ENCODE measurements at places on chromosomes 2 and 18.

- DNase-seq, result no peak
These were observed 77.0 kb upstream of the UBXN4 start for GRCh38 chr2:135664623-135665068.

DNA sequence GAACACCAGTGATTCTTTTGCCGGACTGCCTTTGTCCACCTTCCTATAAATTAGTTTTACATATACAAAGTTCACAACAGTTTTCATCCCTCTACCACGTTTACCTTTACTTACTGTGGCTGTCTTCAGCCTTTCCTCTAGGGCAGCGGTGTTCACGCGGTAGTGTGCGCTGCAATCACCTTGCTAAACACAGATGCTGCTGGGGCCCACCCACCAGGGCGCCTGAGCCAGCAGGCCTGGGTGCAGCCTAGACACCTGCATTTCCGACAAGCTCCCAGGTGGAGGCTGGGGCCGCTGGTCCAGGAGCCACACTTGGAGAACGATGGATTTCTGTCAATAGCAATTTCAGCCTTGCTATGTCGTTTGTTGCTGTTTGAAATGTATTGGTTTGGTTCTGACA lies 83.1 kb downstream of the NDUFA10 start:
- no peak for DNase-seq

DNA sequence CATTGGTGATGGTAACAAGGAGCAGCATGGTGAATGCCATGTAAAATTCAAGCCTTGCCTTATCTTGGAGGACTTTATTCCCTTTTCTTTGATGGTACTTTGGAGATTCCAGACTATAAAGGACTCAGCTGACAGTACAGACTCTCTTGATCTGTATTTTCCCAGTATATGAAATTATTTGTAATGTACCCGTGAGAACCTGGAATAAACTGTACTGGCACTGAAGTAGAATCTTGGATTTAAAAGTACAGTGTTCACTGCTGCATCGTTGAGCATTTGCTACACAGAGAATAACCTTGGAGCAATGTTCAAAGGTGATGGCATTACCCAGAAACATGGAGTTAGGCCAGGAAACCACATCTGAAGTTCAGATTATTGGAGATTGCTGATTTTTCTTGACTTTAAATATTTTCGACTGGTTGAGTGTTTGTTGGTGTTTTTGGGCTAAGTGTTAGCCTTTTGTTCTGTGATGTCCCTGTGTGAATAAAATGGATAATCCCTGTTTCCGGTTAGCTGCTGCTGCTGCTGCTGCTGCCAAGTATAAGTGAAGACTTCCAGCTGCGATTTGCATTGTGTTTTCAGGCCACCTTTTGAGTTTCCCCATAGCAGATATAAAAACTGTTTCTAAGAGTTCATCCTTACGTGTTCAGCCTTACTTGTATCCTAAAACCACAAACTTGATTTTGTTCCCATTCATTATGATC lies 122.0 kb downstream of the SPTBN1 start:
- no peak for DNase-seq

GRCh38 chr18:9426753-9427152 lies 48.6 kb upstream of the RALBP1 start:
- DNase-seq, result no peak

DNA sequence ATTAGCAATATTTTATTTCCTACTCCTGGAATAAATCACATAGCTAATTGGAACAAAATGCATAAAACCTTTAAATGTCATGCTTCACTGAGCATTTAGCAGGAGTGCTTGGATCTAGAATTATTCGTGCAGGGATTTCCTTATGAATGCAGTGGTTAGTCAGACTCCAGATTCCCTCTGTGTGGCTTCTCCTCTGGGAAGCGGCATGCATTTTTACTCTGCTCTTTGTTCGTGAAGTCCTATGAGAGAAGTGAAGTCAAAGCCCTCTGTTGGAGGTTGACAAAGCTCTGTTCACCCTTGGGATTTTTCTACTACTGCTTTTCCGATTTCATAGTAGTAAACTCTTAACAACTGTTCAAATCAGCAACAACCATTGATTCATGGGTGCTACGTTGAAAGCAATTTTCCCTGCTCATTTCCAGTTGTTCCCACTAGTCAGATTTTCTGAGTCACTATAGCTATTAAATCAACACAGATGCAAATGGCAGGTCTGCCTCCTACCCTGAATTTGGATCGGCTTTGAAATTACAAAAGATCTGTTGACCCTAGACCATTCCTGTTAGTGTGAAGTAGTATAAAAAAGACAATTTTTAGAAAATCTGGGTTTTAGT lies 461.7 kb downstream of the STK39 start:
- DNase-seq, result no peak

DNA sequence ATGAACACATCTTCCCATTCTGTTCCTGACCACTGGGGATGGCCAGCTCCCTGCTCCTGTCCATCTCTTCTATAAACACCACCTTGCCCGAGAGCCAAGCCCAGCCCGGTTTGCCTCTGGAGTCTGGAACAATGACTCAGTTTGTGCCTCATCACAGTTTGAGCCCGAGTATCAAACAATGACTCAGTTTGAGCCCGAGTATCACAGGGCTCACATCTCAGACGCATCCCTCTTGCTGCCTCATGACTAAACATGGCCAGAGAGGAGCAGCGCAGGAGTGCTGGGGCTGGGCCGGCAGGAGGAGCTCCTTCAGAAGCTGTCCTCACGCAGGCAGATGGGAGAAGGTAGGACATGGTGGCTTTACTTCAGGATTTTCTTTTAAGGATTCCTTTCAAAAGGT lies 68.7 kb downstream of the PXDN start:
- DNase-seq, result no peak

GRCh38 chr2:222514901-222515300 lies 90.6 kb downstream of the SGPP2 start:
- DNase-seq, result no peak

DNA sequence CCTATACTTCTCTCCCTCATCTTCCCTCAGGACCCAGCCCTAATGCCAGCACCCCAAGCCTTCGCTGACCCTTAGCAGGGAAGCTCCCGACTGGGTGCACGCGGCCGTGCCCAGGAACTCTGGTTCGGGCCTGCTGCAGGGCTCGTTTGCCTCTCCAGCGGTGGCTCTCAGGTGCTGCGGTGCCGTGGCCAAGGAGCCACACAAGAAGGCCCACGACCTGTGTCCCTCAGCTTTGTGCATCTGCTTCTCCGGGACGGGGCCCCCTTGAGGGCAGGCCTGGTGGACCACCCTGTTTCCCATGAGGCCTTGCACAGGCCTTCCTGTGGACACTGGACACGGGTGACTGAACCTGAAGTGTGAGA lies 17.7 kb downstream of the BOK start:
- DNase-seq, result no peak

- DNase-seq, result no peak
These were observed 12.7 kb downstream of the FBLN7 start for GRCh38 chr2:112150851-112151250.

- DNase-seq, result no peak
These were observed 72.2 kb upstream of the RBM44 start for GRCh38 chr2:237726401-237726830.

DNA sequence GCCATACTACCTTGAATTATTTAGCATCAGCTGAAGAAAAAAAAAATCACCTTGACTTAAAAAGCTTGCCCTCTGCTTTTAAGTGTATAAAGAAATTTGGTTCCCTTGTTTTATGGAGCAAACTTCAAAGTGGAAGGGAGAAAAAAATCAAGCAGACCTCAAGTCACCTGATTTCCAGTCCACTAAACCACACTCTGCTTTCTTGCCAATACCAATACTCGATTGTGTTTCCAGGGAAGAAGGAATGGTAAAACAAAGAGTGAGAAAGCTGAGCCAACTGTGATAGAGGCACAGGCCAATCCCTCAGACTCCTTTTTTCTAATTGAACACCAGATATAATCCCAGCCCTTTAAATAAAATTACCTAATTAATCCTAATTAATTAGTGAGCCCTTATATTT lies 587.3 kb downstream of the ARHGAP15 start:
- no peak for DNase-seq

GRCh38 chr2:182550234-182550633 lies 123.4 kb upstream of the PDE1A start:
- no peak for DNase-seq

GRCh38 chr2:46528880-46529279 lies 49.5 kb downstream of the TMEM247 start:
- DNase-seq, result no peak

DNA sequence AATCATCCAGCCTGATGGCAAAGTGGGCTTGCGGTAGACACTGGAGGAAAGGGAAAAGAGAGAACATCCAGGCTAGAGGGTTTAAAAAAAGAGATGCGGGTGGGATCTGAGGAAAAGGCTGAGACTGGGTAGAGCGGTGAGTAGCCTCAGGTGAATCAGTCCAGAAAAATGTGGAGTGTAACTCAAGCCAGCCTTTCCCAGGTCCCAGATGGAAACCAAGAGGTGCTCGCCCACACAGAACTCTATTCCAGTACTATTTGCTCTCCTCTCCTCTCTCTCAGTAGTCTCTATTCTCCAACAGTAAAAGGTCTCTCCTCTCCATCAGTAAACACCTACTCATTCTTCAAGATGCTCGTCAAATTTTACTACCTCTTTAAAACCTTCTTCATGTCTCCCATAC lies 38.3 kb upstream of the NRP2 start:
- no peak for DNase-seq

DNA sequence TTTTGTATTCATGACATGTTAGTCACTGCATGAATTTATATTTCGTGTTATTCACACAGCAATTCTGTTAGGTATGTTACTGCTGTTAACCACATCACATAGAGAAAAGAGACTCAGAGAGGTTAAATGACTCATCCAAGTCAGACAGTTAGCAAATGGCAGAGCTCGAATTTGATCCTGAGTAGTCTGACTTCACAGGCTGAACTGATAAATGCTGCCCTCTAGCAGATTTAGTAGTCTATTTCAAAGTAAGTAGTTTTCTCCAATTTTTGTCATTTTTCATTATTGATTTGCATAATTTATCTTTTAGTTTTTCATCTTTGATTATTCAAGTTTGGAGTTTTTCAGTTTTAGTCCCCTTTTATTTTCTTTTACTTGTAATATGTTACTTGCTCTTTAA lies 58.3 kb downstream of the WDR7 start:
- peak; percentile 79 for DNase-seq

DNA sequence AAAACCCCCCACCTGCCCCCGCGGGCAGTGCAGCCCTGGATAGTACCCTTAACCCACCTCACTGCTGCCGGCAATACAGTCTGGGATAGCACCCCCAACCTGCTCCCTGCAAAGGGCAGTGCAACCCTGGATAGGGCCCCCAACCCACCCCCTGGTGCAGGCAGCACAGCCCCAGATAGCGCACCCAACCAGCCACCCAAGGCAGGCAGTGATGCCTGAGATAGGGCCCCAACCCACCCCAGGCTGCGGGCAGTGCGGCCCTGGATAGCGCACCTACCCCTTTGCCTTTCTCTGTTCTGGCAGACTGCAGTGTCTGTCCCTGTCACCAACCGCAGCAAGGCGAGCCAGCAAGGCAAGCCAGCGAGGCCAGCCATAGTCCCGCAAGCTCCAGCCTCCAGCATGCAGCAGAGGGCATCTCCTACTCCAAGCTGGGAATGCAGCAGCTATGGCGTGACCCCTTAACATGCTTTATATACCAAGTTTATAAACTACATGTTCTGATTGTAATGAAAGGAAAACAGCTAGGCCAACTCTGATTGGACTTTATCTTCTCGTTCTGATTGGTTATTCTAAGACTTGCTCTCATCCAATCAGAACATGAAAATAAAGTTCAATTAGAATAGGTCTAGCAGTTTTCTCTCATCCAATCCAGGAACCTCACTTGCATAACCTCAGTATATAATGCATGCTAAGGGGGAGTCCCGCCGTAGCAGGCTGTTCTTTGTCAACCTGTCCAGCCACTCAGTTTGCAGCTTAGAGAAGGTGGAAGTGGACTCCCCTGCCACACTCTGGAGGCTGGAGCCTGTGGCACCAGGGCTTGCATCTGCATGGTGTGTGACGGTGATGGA lies 34.1 kb upstream of the ANKRD62 start:
- no peak for DNase-seq

GRCh38 chr2:210663631-210664089 lies 107.3 kb downstream of the CPS1 start:
- DNase-seq, result peak; percentile 74

Data from mesendoderm (in vitro differentiated cells).